ENCODE measurements at places on chromosomes 3 and 15.

DNA sequence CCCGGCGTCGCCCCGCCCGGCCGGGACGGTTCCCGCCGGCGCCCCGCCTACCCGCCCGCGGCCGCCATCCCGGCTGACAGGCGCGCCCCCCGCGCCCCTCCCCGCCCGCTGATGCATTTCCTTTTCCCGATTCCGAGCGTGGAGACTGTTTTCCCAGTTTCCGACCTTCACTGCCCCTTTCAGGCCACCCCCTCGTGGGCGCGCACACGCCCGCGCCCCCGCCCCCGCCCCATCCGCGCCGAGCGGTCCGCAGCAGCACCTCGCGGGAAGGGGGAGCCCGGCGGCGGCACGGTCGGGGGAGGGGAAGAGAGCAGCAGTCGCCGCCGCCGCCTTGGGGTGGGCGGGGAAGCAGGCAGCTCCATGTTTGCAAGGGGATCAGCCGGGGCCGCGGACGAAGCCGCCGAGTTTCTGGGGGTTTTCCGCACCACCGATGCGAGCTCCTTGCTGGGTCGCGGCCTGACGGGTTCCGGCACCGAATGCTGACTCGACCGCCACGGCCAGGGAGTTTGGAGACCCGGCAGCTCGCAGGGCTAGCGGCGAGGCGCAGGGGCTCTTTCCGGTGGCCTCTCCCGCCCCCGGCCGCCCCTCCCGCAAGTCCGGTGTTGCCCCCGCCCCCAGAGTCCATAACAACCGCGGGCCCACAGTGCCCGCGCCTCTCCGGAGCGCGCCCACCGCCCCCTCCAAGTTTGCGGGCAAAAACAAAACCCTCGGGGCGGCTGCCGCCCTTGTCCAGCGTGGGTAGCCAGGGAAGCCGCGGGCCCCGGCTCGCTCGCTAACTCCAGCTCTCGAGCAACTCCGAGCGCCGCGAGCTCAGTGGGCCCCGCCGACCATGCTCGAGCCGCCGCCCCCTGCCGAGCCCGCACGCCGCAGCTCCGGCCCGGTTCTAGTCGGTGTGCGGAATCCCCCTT is 3.2 kb upstream of the SIN3A start:
- DNase-seq, result peak; percentile 82

DNA sequence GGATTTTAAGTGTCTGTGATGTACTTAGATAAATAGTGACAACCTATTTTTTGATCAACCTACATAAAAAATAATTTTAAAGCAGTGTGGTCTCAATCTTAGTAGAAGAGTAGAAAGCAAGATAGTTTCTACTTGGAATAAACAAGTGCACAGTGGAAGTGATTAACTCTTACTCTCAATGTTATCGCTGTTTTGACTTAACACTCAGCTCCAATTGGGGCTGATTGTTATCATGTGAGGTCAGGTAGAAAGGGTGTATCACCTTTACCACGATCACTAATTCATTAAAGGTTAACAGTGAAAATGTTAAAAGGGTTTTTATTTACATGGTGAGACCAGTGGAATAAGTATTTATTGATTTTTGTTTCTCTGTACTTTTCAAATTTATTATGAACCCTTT is 22.4 kb upstream of the APH1B start:
- no peak for DNase-seq

- no peak for DNase-seq
Observed at GRCh38 chr15:29765234-29765841, 56.9 kb downstream of the TJP1 start.

DNA sequence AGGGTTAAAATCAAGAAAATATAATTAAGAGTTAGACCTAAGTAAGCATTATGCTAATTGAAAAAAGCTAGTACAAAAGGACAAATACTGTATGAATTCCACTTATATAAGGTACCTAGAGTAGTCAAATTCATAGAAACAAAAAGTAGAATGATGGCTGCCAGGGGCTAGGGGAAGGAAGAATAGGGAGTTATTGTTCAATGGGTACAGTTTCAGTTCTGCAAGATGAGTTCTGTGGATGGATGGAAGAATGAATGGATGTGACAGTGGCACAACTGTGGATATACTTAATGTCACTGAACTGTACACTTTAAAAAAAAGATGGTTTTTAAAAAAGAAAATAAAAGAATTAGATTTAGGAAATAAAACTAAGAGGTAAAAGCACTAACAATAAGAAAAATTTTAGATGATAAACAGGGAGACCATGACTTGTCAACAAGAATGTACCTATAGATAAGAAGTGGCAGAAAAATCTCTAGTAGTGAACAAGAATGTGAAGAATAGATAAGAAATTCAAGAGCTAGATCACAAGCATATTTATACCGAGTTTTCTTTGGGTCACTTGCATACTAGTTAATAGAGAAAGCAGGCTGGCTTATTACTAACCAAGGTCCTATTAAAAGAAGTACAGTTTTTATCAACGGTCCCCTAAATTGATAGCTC is 5.5 kb downstream of the IFT80 start:
- no peak for DNase-seq

GRCh38 chr3:171753665-171754408 is 56.4 kb downstream of the PLD1 start:
- DNase-seq, result no peak

DNA sequence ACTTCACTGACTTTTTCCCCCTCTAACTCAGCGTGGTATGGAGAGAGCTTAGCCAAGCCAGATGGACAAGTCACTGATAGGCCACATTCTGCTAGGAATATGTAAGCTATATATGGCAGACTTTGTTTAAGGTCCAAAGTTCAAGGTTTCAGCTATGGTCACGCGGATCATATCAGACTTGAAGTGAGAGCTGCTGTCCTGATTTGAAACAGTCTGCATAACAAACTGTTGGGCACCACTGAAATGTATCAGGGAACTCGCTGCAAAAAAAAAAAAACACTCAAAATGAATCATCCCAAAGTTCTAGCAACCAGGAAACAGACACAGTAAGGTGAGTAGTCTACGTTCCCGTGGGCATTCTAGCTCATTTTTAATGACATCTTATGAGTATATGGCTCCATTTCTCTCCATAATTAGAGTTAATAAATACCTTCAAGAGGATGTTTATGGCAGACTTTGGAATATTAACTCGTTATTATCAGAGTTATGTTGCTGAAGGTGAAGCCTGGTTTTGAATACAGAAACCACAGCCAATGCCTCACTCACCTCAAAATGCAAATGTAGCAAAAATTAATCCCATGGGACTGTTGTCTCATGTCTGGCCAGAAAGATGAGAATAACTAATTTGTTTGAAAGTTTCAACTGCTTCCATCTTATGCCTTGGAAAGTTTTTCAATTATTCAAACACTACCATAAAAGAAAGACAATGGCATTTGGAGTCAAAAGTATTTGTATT is 12.3 kb downstream of the DPH3 start:
- no peak for DNase-seq

DNA sequence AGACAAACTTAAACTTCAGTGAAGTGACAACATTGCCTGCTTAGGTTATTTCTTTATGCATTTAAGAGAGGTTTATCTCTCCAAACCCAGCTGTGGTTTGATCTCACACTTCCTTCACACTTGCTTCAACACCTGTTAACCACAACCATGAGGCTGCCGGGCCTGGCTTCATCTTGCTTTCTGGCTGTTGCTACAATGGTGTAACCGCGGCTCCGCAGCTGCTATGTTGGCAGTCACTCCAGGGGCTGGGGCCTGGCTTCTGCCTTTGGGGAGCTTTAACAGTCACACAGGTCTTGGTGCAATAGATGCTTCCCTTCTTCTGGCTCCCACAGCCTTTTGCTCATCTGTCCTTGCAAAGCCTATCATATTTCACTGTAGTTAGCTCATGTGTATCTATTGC is 72.9 kb upstream of the MNS1 start:
- peak; percentile 28 for DNase-seq

DNA sequence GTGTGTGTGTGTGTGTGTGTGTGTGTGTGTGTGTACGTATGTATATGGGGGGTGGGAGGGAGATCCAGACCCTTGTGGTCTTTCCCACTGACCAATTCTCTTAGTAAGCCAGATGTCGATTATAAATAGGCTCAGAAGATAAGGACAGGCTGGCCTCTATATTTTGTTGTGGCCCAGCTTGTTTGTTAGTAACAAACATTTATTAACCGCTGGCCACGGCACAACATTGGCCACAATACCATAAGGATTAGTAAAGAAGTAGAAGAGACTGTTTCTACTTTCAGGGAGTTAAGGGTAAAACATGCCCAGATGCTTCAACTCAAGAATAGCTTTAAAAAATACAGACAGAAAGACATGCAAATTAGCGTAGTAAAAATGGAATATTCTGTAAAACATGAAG is 58.1 kb downstream of the ABHD2 start:
- DNase-seq, result no peak

GRCh38 chr3:132709761-132710160 is 12.4 kb downstream of the NPHP3 start:
- no peak for DNase-seq

DNA sequence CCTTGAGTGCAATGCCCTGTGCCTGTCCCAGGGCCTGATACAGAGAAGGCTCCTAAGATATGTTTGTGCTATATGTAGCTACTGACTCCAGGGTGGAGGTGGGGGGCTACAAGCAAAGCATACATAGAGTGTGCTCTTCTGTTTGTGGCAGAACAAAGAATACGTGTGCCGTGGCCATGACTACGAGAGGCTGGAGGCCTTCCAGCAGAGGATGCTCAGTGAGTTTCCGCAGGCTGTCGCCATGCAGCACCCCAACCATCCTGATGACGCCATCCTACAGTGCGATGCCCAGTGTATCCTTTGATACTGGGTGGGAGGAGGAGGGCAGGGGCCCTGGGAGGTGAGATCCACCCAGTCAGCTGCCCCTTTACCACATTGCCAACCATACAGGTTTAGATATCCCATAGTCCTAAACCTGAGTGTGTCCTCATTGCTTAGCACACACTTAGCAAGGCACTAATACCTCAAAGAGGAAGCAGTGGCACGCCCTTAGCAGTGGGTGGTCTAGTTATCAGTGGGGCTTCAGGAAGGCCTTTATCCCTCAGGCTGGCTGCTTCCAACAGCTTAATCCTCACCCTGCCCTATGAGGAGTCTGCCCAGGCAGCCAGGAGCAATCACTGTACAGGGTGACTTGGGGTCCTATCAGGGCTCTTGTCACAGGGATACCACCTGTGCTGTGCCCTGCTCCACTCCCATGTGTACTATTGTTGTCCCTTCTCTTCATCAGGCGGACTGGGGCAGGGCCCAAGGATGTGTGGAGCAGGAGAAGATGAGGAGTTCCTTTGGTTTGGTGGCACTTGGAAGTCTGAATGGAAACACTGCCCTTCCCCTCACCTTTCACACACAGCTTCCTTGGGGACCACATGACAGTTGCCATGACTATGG is 30.1 kb upstream of the MANF start:
- no peak for DNase-seq

Measured in stimulated activated CD8-positive, alpha-beta memory T cell treated with anti-CD3 and anti-CD28 coated beads, Interleukin-7, amount 100 ng/mL, for 4 hours (primary cell).